ENCODE measurements at places on chromosomes 12 and 14. TPM values are rescaled to one million over a fixed set of nuclear protein-coding genes. Genes with fewer than 3 reads are reported as not detected.

Gene LALBA
- not detected for total RNA-seq

GRCh38 chr14:101075801-101076413, 172.4 kb upstream of the RTL1 start:
- peak; percentile 46 for DNase-seq
- H3K4me1 ChIP-seq, result no peaks in the 10 kb centered on the region
- H3K27ac ChIP-seq, result no peak overlapping the region
- H3K4me3 ChIP-seq, result no peak overlapping the region
- no peaks in the 10 kb centered on the region for H3K36me3 ChIP-seq

DNA sequence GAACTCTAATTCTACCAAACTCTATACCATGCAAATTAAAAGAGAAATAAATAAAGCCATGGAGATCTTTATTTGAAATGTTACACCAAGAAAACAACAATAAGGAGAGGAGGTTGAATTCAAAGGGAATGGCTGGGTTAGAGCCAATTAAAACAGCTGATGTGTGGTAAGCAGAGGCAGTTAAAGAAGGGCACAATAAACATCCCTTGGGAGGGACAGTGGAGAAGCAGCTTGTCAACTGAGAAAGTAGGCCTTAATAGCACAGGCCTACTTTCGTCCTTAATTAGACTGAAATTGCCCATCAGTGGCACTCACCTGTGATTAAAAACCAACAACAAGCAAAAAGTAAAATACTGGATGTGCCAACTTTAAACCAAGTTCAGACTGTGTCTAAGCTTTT, 16.3 kb upstream of the NAV3 start:
- no peak for DNase-seq
- H3K27ac ChIP-seq, result no peak overlapping the region
- no peaks in the 10 kb centered on the region for H3K36me3 ChIP-seq
- H3K4me3 ChIP-seq, result no peak overlapping the region
- H3K4me1 ChIP-seq, result no peaks in the 10 kb centered on the region
- no peaks in the 10 kb centered on the region for H3K27me3 ChIP-seq

- no peaks in the 10 kb centered on the region for H3K36me3 ChIP-seq
- no peak for DNase-seq
- H3K4me3 ChIP-seq, result no peak overlapping the region
- no peak overlapping the region for H3K27ac ChIP-seq
These were observed 15.4 kb downstream of the TEAD4 start for GRCh38 chr12:2974560-2974971.

GRCh38 chr12:42483521-42483790, 106.1 kb downstream of the PRICKLE1 start:
- peaks cover 37% of the 10 kb centered on the region for H3K4me1 ChIP-seq
- H3K27me3 ChIP-seq, result no peaks in the 10 kb centered on the region
- H3K36me3 ChIP-seq, result no peaks in the 10 kb centered on the region
- H3K27ac ChIP-seq, result peak overlapping the region; percentile 88
- H3K4me3 ChIP-seq, result peak overlapping the region; percentile 80
- no peak for DNase-seq

Gene KRT79
- total RNA-seq, result 5.4 TPM

Gene DNAJC22
- total RNA-seq, result 0.67 TPM

GRCh38 chr14:64899958-64900357, 14.3 kb upstream of the CHURC1 start:
- DNase-seq, result no peak
- H3K27me3 ChIP-seq, result no peaks in the 10 kb centered on the region
- H3K36me3 ChIP-seq, result no peaks in the 10 kb centered on the region
- no peak overlapping the region for H3K27ac ChIP-seq
- no peak overlapping the region for H3K4me3 ChIP-seq

Gene MIP
- not detected for total RNA-seq

Gene BEST3
- total RNA-seq, result not detected

- H3K36me3 ChIP-seq, result no peaks in the 10 kb centered on the region
- DNase-seq, result no peak
- H3K4me3 ChIP-seq, result no peak overlapping the region
- H3K4me1 ChIP-seq, result no peaks in the 10 kb centered on the region
- H3K27me3 ChIP-seq, result no peaks in the 10 kb centered on the region
These were observed 48.2 kb upstream of the ATP2B1 start for GRCh38 chr12:89756585-89757398.

Gene SLCO1A2
- 9.2 TPM for total RNA-seq

Gene ASCL1
- not detected for total RNA-seq

- no peak for DNase-seq
- no peak overlapping the region for H3K4me3 ChIP-seq
- no peak overlapping the region for H3K27ac ChIP-seq
- no peaks in the 10 kb centered on the region for H3K36me3 ChIP-seq
These were observed 233.2 kb downstream of the MDGA2 start for GRCh38 chr14:47442211-47442610.

- H3K4me3 ChIP-seq, result no peak overlapping the region
- H3K27me3 ChIP-seq, result no peaks in the 10 kb centered on the region
- peaks cover 23% of the 10 kb centered on the region for H3K36me3 ChIP-seq
- no peak for DNase-seq
These were observed 78.9 kb downstream of the AEBP2 start for GRCh38 chr12:19518209-19518608.

Gene SRRM4
- total RNA-seq, result 0.12 TPM

Gene OTX2
- total RNA-seq, result not detected
